ENCODE measurements at places on chromosomes 6 and 20. TPM values are rescaled to one million over a fixed set of nuclear protein-coding genes. Genes with fewer than 3 reads are reported as not detected.

- no peak overlapping the region for H3K4me3 ChIP-seq
- H3K4me1 ChIP-seq: no peaks in the 10 kb centered on the region
- no peak for DNase-seq
- H3K27me3 ChIP-seq: no peaks in the 10 kb centered on the region
- H3K27ac ChIP-seq: no peak overlapping the region
- H3K36me3 ChIP-seq: no peaks in the 10 kb centered on the region
Measured at GRCh38 chr6:166989427-166990032, 9.7 kb upstream of the CEP43 start.

DNA sequence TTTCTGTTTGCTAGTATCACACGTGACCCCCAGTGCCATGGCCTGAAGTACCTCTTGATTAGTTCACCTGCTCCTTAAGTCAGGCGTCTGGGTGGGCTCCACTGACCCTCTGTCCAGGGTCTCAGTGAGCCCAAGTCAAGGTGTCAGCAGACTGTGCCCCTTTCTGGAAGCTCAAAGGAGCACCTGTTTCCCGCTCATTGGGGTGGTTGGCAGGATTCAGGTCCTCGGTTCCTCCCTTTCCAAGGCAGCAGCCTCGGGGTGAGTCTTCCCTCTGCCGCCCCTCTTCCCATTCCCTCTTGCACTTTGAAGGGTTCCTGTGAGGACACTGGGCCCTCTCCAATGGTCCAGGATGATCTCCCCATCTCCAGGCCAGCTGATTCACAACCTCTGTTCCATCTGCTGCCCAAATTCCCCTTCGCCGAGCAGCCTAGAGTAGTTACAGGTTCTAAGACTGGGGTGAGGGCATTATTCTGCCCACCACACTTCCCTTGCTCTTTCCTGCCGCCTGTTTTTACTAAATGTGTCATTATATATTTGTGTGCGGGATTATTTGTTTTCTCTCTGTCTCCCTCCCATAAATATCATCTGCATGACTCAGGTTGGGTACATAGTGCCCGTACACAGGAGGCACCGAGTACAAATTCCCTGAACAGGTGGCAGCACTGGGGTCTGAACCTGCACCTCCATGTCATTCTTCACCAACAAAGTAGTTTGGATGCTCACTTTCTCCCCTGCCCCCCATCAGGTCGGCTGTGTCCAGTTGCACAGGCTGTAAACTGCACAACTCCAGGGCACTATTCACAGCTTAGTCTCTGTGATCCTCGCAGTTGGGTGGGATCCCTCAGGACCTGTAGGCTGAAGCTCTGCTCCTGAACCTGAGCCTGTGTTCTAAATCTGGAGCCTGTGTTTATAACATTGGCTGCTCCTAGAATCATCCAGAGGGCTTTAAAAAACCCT lies 58.5 kb downstream of the RBM38 start:
- DNase-seq: no peak
- H3K27ac ChIP-seq: no peak overlapping the region
- H3K27me3 ChIP-seq: no peaks in the 10 kb centered on the region
- H3K4me1 ChIP-seq: peaks cover 4% of the 10 kb centered on the region
- no peak overlapping the region for H3K4me3 ChIP-seq
- no peaks in the 10 kb centered on the region for H3K36me3 ChIP-seq

Gene DUSP15
- 5.5 TPM for total RNA-seq

- no peak overlapping the region for H3K4me3 ChIP-seq
- H3K36me3 ChIP-seq: no peaks in the 10 kb centered on the region
- H3K27ac ChIP-seq: no peak overlapping the region
- no peaks in the 10 kb centered on the region for H3K4me1 ChIP-seq
Measured at GRCh38 chr20:59802471-59803221, 130.8 kb downstream of the SYCP2 start.

DNA sequence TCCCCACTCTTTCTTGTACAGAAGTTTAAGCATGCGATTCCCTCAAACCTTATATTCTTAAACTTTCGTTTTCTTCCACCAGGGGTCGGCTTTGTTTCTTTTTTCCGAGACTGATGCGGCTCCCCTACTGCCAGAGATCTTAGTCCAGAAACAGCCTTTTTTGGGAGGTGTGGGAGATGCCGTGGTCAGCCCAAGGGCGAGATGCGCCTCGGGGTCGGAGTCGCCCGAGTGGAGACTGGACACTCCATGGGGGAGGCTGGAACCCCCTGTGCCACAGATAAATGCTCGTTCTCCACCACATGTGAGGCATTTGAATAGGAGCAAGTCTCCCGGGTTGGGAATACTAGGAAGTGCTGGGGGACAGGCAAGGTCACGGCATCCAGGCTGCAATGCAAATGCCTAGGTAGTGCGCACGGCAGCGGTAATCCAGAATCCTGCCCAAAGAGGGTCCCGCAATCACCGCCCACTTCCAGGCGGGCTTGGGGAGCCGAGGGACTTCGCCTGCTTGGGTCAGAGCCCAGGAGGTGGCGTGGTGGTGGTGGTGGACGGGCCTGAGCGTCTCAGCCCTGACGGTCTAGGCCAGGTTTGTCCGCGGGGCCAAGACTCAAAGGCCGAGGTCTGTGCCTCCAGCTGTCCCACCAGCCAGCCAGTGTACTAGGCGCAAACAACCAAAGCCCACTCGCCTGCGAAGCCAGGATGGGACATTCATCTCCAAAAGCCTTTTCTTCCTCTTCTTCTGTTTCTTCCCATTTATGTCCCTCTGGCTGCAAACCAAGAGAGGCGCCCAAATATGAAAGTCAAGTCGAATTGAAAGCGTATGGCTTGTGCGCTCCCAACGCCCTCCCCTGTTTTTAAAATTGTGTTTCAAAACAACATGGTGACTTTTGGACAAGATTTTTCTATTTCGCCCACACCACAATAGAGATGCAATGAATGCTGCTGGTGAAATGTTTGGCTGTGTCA lies 39.3 kb upstream of the OSTM1 start:
- H3K4me1 ChIP-seq: peaks cover 13% of the 10 kb centered on the region
- H3K4me3 ChIP-seq: no peak overlapping the region

Gene PXT1
- total RNA-seq: not detected

Gene PERP
- 3.8 TPM for total RNA-seq

- no peak overlapping the region for H3K4me3 ChIP-seq
- H3K27ac ChIP-seq: no peak overlapping the region
- H3K36me3 ChIP-seq: no peaks in the 10 kb centered on the region
- no peaks in the 10 kb centered on the region for H3K4me1 ChIP-seq
- no peak for DNase-seq
Measured at GRCh38 chr6:29769336-29769735, 46.1 kb downstream of the HLA-F start.

DNA sequence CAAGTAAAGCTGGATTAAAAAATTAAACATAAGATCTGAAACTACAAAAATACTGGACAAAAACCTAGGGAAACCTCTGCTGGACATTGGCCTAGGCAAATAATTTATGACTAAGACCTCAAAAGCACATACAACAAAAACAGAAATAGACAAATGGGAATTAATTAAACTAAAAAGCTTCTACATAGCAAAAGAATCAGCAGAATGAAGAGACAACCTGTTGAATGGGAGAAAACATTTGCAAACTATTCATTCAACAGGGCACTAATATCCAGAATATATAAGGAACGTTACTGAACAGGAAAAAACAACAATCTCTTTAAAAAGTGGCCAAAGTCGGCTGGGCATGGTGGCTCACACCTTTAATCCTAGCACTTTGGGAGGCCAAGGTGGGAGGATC lies 6.8 kb upstream of the GINM1 start:
- H3K36me3 ChIP-seq: no peaks in the 10 kb centered on the region
- H3K27ac ChIP-seq: no peak overlapping the region

Gene GSTA3
- 0.61 TPM for total RNA-seq

Gene KCNB1
- 0.12 TPM for total RNA-seq

Gene TFAP2B
- total RNA-seq: not detected

Gene NAPB
- 13.6 TPM for total RNA-seq

GRCh38 chr6:163529605-163530004 lies 115.1 kb downstream of the QKI start:
- DNase-seq: no peak
- H3K27me3 ChIP-seq: no peaks in the 10 kb centered on the region
- no peaks in the 10 kb centered on the region for H3K36me3 ChIP-seq
- no peak overlapping the region for H3K4me3 ChIP-seq

Gene ZNF831
- 0.05 TPM for total RNA-seq

DNA sequence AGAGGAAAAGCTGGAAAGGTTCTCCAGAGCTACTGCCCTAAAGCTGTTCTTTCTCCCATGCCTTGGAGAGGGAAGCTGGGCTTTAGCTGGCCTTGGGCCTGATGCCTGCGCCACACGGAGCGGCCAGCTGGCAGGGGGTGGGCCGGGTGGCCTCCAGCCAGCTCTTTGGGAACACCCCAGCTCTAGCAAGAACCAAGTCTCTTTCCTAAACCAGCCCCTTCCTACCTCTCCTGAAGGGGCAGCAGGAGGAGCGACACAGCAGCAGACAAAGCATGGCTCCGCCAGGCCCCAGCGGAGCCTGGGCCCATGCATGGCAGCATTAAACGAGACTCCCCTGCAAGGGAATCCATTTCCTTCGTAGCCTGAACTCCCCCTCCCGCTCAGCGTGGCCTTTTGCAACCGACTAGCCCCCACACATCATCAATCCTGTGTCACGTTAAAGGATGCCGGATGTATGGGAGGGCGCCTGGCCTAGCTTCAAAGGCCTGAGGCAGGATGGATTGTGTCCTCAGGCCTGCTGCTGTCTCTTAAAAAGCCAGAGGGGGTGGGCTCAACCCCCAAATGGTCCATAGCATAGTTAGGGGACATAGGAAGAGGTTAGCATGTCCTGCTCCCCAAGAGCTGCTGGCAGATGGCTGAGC lies 14.0 kb downstream of the MRPS18A start:
- H3K4me3 ChIP-seq: no peak overlapping the region
- H3K4me1 ChIP-seq: peaks cover 8% of the 10 kb centered on the region
- no peak for DNase-seq
- no peak overlapping the region for H3K27ac ChIP-seq
- no peaks in the 10 kb centered on the region for H3K36me3 ChIP-seq
- no peaks in the 10 kb centered on the region for H3K27me3 ChIP-seq

GRCh38 chr6:36075656-36076055 lies 48.0 kb downstream of the MAPK14 start:
- H3K36me3 ChIP-seq: no peaks in the 10 kb centered on the region
- no peak overlapping the region for H3K27ac ChIP-seq
- no peaks in the 10 kb centered on the region for H3K27me3 ChIP-seq
- no peaks in the 10 kb centered on the region for H3K4me1 ChIP-seq

GRCh38 chr6:42229506-42230119 lies 12.0 kb upstream of the MRPS10 start:
- no peaks in the 10 kb centered on the region for H3K27me3 ChIP-seq
- no peak overlapping the region for H3K4me3 ChIP-seq
- peaks cover 7% of the 10 kb centered on the region for H3K4me1 ChIP-seq

GRCh38 chr6:163469459-163469985 lies 55.0 kb downstream of the QKI start:
- H3K4me1 ChIP-seq: no peaks in the 10 kb centered on the region
- no peak overlapping the region for H3K27ac ChIP-seq
- no peak overlapping the region for H3K4me3 ChIP-seq
- H3K36me3 ChIP-seq: no peaks in the 10 kb centered on the region
- no peaks in the 10 kb centered on the region for H3K27me3 ChIP-seq

Gene PRL
- not detected for total RNA-seq

DNA sequence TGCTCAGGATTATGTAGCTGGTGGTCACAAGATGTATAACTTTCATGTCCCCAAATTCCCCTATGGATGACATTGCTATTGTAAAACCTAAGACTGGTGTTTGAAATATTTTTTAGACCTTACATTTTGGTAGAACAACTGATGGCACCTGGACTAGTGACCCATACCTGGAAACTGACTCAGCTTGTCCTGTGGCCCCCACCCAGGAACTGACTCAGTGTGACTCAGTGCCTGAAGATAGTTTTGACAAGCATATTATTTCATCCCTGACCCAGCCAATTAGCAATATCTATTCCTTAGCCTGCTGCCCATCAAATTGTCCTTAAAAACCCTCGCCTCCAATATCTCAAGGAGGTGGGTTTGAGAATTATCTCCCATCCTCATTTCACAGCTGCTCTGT lies 90.9 kb upstream of the GRIK2 start:
- H3K27ac ChIP-seq: no peak overlapping the region
- no peaks in the 10 kb centered on the region for H3K27me3 ChIP-seq
- H3K4me3 ChIP-seq: no peak overlapping the region
- H3K4me1 ChIP-seq: no peaks in the 10 kb centered on the region
- H3K36me3 ChIP-seq: no peaks in the 10 kb centered on the region

Gene BCAS4
- 9.1 TPM for total RNA-seq

GRCh38 chr6:107555449-107555848 lies 65.5 kb downstream of the SOBP start:
- no peak overlapping the region for H3K4me3 ChIP-seq
- no peaks in the 10 kb centered on the region for H3K27me3 ChIP-seq
- H3K27ac ChIP-seq: no peak overlapping the region

Gene SLC35F1
- 0.36 TPM for total RNA-seq

DNA sequence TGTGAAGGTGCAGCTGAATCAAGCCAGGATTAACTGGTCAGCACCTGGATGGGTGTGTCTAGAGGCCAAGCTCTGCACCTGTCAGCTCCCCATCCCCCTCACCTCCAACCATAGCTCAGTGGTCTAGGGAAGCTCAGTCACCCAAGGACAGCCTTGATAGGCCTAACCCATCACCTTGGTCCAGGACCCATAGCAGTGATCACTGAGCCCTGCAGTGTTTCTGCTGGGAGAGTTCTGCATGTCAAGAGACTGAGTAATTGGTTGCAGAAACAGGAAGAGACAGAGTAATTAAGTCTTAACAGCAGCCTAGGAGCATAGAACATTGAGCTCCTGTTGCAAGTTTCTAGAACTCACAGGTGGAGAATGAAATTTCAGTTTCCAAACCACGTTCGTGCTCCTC lies 18.7 kb upstream of the RALGAPB start:
- DNase-seq: no peak
- H3K4me1 ChIP-seq: no peaks in the 10 kb centered on the region
- no peak overlapping the region for H3K27ac ChIP-seq
- H3K27me3 ChIP-seq: no peaks in the 10 kb centered on the region

DNA sequence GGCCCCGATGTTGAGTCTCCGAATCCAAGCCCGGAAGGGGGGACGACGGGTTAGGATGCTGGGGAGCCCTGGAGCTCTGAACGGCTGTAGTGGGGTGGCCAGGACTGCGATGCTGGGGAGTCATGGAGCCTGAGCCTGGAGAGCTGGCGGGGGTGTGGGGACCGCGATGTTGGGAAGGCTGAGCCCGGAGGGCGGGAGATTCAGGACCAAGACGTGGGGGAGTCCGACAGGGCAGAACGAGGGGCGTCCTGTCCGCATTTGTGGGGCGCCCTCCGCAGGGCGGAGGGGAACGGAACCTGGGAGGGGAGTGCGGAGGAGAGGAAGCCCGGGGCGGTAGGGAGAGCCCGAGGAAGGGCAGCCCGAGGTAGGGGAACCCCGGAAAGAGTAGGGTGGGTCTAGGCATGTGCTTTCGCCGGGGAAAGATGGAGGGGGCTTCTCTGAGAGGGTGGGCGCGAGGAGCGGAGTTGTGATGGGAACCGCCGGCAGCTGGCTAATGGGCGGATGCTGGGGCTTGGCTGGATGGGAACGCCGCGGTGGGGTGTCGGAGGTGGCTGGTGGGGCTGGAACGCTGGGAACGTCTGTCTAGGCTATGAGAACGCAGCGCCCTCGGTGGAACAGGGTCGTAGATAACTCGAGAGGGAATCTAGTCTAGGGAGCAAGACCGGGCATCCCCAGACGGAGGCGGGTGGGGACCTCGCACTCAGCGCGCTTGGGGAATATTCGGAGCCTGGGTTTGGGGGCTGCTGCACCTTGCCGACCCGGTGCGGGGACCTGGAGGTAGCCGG lies 684 bp downstream of the PAQR8 start:
- H3K36me3 ChIP-seq: no peaks in the 10 kb centered on the region
- DNase-seq: peak; percentile 59
- H3K27me3 ChIP-seq: no peaks in the 10 kb centered on the region
- H3K4me3 ChIP-seq: peak overlapping the region; percentile 80
- H3K27ac ChIP-seq: peak overlapping the region; percentile 81

Gene FKBP1C
- not detected for total RNA-seq

Gene LAMA2
- 226 TPM for total RNA-seq
